ENCODE measurements at places on chromosomes 1 and 21.

DNA sequence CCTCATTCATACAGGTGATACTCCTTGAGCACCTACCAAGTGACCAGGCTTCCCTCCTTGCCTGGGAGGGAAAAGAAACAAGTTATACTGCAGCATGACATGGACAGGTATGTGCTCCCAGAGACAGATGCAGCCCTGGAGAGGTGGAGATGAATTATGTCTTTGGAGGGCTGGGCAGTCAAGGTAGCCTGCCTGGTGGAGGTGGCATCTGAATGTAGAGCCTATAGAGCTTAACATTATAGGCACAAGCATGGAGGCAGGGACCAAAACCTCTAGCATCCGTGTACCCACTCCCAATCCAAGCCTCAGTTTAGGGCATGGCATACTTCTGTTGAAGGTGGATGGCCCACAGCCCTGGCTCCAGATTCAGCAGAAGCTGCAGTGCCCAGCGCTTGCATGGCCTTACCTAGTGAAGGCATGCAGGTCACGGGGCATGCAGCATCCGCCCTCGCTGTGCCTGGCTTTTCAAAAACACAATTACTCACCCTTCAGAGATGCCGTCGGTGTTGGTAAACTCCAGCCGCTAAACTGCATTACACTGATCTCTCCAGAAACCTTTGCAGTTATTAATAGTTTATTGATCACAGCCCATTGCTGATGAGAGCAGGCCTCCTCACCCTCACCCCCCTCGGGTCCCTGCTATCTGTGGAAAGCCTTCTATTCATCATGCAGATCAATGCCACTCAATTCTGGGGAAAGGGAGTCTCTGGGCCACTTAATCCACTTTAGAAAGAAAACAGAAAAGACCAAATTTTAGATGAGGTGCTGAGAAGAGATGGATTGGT is 151.1 kb upstream of the KLHDC7A start:
- no peak for DNase-seq

GRCh38 chr1:40306296-40306695 is 10.8 kb downstream of the COL9A2 start:
- DNase-seq: no peak

DNA sequence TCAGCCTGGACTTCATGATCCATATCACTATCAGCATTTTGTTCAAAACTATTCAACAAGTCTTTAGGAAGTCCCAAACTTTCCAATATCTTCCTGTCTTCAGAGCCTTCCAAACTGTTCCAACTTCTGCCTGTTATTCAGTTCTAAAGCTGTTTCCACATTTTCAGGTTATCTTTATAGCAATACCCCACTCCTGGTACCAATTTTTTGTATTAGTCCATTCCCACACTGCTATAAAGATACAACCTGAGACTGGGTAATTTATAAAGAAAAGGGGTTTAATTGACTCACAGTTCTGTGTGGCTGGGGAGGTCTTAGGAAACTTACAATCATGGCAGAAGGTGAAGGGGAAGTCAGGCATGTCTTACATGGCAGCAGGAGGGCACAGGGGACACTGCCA is 18.3 kb upstream of the DNAH14 start:
- no peak for DNase-seq

DNA sequence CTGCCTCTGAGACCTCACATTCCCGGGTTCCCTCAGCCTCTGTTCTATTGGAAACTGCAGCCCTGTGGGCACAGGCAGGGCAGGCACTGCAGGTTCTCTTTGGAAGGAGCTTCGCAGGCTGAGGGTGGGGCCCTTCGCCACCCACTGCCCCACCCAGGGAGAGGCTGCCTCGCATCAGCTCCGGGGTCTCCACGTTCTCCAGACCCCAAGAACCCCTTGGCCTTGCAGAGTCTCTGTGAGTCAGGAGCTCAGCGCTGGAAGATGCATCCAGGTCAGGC is 8.6 kb upstream of the C1orf159 start:
- no peak for DNase-seq

DNA sequence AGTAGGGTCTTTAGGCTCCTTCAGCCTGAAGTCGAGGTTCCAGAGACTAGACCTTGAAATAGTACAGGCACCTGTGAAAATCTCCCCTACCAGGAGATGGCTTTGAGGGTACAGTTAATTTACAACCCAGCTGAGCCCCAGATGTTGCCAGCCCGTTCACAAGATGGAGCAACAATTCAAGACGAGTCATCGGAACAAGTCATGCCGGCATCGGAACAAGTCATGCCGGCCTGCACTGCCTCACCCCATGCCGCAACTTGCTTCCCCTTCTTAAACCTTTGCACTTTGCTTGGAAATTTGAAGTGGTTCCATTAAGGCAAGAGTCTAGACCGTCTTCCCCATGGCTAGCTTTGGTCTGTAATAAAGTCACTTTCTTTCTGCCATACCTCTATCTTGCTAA is 16.0 kb downstream of the HHAT start:
- DNase-seq: no peak

DNA sequence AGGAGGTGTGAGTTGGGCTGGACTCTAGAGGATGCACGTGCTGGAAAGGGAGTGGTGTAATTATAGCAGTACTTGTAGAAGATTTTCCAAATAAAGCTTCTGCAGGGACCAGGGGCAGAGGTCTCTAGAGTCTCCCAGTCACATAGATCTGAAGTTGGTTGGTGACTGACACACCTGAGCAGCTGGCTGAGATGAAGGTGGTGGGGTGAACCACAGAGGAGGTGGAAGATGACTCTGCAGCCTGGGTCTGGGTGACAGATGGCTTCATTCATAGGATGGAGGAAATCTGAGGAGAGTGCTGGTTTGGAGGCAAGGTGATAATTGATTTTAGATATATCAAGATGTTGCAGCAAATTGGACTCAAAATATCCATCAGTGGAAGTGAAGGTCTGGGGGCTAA is 178.9 kb upstream of the IVNS1ABP start:
- no peak for DNase-seq

DNA sequence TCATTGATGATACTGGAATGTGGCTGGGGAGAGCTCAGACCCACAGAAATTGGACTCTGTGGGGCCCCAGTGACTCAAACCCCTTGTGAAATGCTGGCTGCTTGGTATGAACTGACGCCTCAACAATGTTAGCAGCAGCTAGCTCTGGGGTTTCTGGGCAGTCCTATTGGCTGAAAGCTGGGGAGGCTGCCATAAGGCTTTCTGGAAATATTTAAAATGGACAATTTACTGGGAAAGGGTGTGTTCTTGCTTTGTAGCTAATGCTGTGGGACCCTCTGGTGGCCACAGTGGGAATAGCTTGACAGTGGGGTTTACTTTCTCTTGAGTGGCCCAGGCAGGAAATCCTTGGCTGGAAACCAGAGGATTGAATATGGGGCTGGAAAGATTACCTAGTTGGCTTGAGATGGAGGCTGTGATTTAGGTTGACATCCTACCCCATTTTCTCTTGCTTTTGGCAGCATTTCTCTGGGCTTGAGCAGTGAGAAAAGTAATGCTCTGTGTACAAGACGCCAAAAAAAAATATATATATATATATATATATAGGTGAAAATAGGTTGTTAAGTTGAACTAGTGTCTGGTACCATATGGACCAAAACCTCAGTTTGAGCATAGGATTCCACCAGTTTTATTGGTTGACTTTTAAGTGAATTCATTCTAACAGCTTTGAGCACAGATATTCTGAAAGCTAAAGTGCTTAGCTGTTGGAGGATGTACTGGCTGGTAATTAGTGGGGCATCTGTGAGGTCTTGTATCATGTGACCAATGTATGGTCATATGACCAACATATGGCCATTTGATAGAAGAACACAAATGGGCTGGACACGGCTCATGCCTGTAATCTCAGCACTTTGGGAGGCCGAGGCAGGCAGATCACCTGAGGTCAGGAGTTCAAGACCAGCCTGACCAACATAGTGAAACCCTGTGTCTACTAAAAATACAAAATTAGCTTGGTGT is 8.2 kb upstream of the S100A10 start:
- peak; percentile 59 for DNase-seq

GRCh38 chr1:175508320-175509110 is 234.9 kb downstream of the TNR start:
- no peak for DNase-seq

DNA sequence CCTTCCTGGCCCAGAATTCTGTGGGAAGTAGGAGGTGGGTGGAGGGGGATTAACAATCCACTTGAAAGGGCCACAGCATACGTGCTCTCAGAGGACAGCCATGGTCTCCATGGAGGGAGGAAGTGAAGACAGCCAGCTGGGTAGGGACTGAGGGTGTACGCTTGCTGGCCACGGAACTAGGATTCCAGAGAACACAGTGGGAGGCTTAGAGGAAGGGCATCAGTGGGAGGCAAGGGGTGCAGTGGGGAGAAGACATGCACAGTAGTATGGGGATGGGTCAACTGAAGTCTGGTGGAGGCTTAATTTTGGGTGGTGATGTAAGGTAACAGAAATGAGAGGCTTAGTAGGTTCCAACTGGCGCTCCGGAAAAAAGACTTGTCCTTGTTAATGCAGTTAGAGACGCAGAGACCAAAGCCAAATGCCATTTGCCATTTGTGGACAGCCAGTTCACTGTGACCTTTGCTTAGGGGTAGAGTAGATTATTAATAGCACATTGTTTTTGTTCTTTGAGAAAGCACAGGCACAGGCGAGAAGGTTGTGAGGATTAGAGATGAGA is 103.0 kb downstream of the ZSCAN20 start:
- DNase-seq: no peak

DNA sequence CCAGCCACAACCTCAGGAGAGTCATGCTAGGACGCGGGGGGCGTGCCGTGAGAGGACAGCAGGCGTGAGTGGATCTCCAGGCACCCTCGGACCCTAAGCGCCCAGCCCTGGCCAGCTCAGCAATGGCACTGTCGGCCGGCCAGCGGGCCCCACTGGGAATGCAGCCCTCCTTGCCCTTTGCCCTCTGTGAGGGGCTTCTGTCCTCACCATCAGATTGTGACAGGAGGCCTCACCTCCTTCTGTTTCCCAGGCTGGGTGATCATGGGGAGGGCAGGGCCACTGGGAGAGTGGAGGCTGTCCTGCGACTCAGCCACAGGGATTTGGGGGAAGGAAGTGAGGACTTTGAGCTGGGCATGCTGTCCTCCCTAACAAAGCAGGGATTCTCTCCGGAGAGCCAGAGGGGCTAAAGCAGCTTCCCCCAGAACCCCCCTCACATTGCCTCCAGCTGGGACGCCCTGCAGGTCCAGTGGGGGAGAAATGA is 6.6 kb upstream of the LRRC3 start:
- no peak for DNase-seq

GRCh38 chr1:186208405-186209129 is 166.5 kb downstream of the TPR start:
- DNase-seq: no peak

DNA sequence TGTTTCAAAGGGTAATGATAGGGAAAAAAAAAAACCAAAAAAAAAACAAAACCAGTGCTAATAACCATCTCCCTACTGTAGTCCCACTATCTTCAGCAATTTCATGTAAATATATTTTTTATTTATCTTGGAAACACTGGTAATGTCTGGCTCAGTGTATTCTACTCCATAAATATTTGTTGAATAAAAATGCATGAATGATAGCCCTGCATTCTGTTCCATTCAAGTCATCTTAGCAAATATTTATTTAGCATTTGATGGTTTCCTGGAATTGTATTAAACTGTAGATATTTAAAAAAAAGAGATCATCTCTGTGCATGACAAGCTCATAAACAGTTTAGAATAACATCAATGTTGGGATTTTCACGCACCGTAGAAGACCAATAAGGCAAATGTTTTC is 24.2 kb downstream of the IL23R start:
- DNase-seq: no peak

DNA sequence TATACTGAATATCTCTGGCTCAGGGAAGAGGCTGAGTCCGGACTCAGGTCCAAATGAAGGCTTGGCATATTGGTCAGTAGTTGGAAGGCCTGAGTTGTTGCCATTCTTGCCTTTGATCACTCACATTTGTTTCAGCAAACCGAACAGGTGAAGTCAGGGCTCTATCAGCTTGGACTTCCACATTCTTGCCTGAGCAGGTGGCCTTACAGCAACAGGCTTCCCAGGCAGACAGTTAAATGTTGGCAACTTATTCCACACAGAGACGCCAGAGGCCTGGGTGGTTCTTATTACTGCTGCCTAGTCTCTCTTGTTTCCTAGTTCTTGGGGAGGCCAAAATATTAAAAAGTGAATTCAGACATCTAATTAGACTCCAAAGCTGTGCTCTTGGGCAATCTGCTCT is 36.6 kb downstream of the XCL2 start:
- no peak for DNase-seq
